COLO829 (cell line): ENCODE measurements at places on chromosomes 5 and 9.

DNA sequence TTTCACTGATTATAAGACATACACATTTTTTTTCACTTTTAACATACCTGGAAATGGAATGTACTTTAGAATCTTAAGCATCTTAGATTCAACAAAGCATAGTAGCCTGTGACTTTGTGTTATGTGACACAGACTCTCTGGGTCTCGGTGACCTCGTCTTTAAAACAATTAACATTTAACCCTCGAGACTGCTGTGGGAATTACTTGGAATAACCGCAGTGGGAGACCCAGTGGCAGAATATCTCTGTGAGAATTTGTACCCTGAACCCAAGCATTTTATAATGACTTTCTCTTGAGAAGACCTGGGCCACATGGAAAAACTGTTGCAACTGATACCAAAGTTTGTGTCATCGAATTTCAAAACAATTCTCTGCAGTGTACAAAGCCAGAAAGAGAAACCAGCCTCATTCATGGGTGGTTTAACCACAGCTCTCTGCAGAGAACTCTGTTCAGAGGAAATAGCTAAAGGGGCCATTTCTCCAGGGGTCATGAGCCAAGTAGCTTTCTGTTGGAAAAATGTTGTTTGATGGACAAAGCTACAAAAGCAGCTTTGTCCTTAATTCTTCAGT is 10.0 kb upstream of the RETREG1 start:
- no peak for DNase-seq

GRCh38 chr9:107540164-107540561 is 50.6 kb upstream of the KLF4 start:
- DNase-seq: no peak

GRCh38 chr5:1735320-1735970 is 64.2 kb downstream of the MRPL36 start:
- DNase-seq: no peak

- DNase-seq: no peak
Observed at GRCh38 chr5:172853355-172853975, 19.4 kb downstream of the ERGIC1 start.

- peak; percentile 68 for DNase-seq
Observed at GRCh38 chr9:122498883-122499288, 11.7 kb upstream of the OR1J2 start.

GRCh38 chr5:138829341-138829740 is 45.8 kb downstream of the LRRTM2 start:
- peak; percentile 13 for DNase-seq

- no peak for DNase-seq
Observed at GRCh38 chr9:83996126-83996525, 15.5 kb downstream of the RMI1 start.

DNA sequence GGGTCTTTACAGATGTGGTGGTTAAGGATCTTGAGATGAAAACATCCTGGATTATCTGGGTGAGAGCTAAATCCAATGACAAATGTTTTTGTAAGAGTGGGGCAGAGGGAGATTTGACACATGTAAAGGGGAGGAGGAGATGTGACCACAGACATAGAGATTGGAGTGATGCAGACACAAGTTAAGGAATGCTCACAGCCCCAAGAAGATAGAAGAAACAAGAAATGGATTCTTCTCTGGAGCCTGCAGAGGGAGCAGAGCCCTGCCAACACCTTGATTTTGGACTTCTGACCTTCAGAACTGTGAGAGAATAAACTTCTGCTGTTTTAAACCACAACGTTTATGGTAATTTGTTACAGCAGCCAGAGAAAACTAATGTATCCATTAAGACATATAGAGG is 21.7 kb downstream of the ITGA2 start:
- no peak for DNase-seq

DNA sequence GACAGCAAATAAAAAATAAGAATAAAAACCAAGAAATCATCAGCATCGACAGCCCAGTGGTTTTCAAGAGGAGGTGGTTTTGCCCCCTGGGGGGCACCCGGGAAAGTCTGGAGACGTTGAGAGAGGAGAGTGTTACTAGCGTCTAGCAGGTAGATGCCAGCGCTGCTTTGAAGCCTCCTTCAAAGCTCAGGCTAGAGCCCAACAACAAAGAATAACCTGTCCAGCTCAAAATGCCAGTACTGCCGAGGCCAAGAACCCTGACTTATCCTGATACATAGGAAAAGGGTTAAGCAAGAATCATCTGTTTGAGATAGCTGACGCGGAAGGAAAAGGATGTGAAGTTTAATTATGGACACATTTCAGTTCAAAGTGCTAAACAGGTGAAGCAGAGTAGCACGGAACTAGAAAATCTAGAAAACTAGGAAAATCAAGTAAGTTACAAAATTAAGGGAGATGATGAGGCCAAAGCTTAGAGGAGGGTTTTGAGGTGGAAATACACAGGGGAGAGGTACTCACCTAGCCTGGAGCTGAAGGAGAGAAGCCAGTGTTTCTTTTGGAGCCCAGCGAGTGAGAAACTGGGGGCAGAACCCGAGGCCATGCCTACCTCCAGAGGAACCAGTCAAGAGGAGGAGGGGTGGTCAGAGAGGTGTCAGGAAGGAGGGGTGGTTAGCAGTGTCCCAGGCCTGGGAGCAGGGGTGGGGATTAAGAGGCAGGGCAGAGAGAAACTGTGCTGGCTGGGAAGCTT is 121.0 kb upstream of the RETREG1 start:
- no peak for DNase-seq

- no peak for DNase-seq
Observed at GRCh38 chr5:7871653-7872052, 2.7 kb downstream of the MTRR start.

GRCh38 chr5:20368571-20369517 is 380.8 kb upstream of the CDH18 start:
- DNase-seq: no peak

DNA sequence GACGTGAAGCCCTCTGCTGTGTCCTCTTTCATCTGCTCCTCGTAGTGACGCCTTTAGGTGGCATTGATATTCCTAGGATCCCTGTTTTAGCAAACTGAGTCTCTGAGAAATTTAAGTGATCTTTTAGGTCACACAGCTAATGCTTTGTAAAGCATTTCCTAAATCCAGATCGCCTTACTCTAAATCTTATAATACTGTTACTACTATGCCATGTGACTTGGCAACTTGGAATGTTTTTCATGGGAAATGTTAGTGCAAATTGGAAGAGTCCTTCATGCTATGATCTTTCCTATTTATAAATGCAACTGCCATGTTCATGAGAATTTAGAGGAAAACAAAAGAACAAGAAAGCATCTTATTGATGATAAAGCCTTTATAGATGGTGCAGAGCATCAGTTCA is 212.2 kb downstream of the TRIO start:
- no peak for DNase-seq

- DNase-seq: no peak
Observed at GRCh38 chr9:127567730-127568617, 44.1 kb upstream of the STXBP1 start.

DNA sequence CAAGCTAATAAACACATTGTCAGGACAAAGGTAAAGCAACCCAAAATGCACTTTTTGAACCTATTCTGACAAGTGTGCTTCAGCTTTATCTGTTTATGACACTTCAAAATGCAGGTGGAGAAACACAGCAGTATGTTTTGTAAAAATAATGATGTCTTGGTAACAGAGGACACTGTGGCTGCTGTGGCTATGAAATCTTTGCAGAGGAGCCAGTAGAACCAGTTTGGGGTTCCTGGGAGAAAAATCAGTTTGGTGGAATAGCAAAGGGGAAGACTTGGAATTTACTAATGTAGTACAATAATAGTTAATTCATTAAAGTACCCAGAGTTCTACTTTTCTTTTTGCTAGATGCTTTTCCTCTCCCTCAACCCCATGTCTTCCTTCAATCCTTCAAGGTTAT is 40.6 kb downstream of the SIL1 start:
- no peak for DNase-seq

GRCh38 chr5:1007221-1007680 is 1.4 kb upstream of the NKD2 start:
- no peak for DNase-seq

- DNase-seq: no peak
Observed at GRCh38 chr9:13140843-13141592, 138.5 kb downstream of the MPDZ start.

GRCh38 chr9:4301971-4302427 is 2.1 kb upstream of the GLIS3 start:
- DNase-seq: no peak

DNA sequence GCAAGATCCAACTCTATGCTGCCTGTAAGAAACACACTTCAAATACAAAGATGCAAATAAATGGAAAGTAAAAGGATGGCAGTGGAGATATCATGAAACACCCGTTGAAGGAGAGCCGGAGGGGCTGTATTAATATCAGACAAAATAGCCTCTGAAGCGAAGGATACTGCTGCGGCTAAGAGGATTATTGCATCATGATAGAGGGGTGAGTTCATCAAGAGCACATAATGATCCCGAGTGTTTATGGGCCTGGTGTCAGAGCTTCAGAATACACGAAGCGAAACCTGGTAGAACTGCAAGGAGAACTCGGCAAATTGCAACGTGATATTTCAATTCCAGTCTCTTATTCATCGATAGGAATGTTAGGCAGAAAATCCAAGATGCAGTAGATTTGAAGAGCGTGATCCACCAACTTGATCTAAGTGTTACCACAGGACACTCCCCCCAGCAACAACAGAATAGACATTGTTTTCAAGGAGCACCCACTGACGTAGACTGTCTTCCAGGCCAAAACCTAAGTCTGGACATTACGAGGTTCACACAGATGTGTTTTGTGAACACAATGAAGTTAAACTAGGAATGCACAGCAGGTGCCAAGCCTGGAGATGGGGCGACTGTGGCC is 27.7 kb upstream of the QSOX2 start:
- peak; percentile 71 for DNase-seq

- no peak for DNase-seq
Observed at GRCh38 chr9:83012168-83012921, 50.6 kb downstream of the RASEF start.

GRCh38 chr5:139125991-139126390 is 72.2 kb downstream of the SIL1 start:
- no peak for DNase-seq

- DNase-seq: no peak
Observed at GRCh38 chr5:128587275-128587674, 49.2 kb upstream of the FBN2 start.

- DNase-seq: peak; percentile 83
Observed at GRCh38 chr9:79221084-79221483, 350.7 kb upstream of the TLE4 start.

GRCh38 chr5:65828022-65828896 is 98.1 kb upstream of the ERBIN start:
- DNase-seq: no peak

DNA sequence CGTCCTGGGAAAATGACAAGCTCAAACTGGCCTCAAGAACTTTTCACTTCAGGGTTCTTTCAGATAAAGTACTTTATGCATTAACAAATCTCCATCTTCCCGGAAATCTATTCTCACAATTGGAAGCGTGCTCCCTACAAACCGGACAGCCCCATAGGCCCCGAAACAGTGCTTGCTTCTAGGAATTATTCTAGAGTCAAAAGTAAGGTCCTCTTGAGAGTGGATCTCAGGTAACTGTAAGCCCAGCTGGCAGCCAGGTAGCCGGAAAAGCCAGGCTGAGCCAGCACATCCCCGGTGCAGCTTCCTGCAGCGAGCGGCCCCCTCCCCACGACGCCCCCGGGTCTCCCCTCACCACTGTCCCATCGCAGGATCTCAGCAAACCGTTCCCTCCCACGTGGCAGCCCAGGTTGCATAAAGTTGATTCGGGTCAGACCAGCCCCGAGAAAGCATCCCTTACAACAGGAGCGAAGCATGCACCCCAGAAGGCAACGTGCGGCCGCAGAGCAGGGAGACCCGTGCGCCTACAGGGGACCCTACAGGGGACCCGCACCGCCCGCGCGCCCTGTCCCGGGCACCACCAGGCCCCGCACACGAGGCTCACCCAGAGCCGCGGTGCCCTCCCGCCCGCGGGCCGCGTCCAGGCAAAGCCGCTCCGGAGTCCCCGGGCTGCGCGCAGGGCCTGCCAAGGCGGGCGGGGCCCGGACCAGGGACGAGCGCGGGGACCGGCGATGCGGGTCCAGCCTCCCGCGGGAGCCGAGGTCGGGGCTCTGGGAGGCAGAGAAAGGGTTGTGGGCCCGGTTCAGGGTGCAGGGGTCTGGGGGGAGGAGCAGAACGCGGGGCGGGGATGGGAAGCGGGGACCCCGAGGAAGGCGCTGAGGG is 920 bp downstream of the LPCAT1 start:
- DNase-seq: no peak

- DNase-seq: no peak
Observed at GRCh38 chr5:96990102-96990501, 54.2 kb downstream of the LNPEP start.

- DNase-seq: no peak
Observed at GRCh38 chr5:108529381-108529780, 147.5 kb upstream of the FBXL17 start.

GRCh38 chr5:124160265-124160664 is 586.2 kb downstream of the ZNF608 start:
- DNase-seq: no peak
